ENCODE measurements at places on chromosomes 7 and 10.

GRCh38 chr7:128422842-128423241 is 13.1 kb upstream of the IMPDH1 start:
- DNase-seq: no peak

DNA sequence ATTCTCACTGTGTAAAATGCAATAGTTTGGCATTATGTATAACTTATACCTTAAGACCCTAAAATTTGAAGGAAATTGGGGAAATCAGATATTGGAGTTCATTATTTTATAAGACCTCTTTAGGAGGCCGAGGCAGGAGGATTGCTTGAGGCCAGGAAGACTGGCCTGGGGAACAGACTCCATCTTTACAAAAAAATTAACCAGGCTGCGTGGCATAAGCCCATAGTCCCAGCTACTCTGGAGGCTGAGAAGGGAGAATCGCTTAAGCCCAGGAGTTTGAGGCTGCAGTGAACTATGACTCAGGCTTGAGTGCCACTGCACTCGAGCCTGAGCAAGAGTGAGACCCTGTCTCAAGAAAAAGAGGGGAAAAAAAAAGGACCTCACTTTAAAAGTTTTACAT is 14.0 kb upstream of the PBLD start:
- no peak for DNase-seq

- DNase-seq: no peak
Observed at GRCh38 chr7:100095289-100095688, 5.9 kb downstream of the MCM7 start.

DNA sequence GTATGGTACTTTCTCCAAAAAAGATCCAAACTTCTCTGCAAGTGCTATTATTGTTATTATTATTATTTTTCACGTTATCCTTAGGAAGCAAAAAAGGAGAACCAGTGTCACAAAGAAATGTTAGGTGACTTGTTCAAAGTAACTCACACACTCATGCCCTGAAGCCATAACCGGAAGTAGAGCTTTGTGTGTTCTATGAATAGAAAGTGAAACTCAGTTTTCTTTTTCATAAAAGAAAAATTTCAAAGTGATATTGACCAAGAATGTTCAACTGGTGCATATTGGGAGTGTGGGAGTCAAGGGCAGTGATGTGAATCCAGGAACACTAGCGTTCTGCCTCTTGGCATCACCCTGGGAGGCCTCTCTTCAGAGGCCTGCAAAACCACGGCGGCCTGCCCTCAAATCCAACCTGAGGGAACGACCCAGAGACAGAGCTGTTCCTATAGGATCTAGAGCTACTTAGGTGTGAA is 106.1 kb downstream of the PRKCQ start:
- no peak for DNase-seq

DNA sequence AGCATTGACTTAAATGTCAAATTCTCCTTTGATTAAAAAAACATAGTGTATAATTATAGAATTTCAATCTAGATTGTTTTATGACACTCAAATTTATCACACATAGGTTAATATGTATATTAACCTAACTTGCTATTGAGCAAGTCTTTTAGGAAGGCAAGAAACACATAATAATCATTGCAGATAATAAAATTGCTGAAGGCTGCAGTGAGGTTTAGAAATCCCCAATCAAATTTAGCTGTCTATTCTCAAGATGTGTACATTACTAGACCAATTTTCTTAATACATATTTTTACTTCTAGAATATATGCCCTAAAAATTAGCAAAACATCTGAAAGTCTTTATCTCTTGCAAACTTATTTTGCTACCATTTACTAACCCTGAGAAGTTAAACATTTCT is 34.9 kb upstream of the SEMA3D start:
- DNase-seq: no peak

DNA sequence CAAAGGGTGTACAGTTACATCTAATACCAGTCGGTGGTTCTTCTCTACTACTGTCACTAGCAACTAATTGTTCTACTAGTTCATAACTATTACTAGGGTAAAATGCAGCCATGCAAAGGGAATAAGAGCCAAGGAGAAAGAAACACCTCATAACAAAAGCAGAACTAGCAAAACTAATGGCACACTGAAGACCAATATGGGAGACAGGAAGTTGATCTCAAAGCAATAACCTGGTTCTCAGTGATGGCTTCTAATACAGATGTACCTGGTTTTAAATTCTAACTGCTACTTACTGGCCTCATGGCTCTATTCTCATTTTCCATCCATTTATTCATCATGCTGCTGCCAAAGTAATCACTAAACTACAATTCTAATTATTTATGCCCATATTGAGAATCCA is 170.3 kb downstream of the SEMA3E start:
- DNase-seq: no peak

- DNase-seq: no peak
Observed at GRCh38 chr7:139488810-139489209, 5.3 kb upstream of the KLRG2 start.

DNA sequence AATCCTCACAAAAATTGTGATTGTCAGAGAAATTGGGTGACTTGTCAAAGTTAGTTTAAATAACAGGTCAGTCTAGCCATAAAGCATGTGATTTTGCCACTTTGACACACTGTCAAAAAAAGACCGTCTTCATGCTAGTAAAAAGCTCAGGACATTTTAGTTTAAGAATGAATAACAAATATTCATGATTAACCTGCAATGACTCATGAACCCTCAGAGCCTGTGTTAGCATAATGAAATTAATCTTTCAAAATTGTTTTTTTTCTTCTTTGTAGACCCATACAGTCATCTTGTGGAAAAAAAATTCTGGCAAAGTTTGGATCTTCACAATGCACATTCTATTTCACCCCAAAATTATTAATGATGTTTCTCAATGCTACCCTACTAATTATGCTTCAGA is 255.2 kb upstream of the POT1 start:
- no peak for DNase-seq

DNA sequence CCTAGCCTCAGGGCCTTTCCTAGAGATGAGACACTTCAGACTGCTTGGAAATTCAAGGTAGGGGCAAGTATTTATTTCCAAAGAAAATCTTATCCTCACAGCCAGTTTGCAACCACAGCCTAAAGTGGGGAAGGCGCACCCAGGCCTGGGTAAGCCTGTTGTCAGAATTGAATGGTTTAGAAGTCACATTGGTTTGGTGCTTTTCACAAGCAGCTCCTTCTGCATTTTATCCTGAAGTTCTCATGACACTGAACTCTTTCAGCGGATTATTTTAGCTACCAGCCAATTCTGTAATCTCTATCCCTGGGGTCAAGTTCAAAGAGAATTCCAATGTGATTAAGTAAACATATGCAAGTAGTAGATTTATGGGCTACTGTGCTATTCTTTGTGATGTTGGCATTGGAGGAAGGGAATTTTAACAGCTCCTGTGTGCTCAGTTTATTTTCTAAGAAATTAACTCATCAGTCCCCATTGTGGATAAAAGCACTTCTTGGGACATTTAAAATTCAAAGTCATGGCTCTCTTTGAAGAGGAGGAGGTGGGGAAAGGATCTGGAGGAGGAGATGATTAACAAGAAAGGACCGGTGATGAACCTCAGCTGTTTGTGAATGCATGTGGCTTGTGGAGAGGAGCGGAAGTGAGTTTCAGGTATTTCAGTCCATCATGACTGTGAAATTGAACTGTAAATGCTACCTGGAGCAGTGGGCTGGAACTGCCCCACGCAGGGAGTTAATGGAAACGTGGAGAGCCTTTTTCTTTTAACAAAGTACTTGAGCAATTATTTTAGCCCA is 90.2 kb upstream of the CACUL1 start:
- no peak for DNase-seq

Data from NCI-H187 (cell line).